Stimulated activated CD4-positive, alpha-beta T cell treated with anti-CD3 and anti-CD28 coated beads, Interleukin-12 subunit alpha, Interleukin-12 subunit beta, amount 100 ng/mL, for 24 hours (primary cell): ENCODE measurements at places on chromosomes 2 and 18.

- DNase-seq, result no peak
These were observed 46.1 kb downstream of the SPATS2L start for GRCh38 chr2:200352636-200353035.

DNA sequence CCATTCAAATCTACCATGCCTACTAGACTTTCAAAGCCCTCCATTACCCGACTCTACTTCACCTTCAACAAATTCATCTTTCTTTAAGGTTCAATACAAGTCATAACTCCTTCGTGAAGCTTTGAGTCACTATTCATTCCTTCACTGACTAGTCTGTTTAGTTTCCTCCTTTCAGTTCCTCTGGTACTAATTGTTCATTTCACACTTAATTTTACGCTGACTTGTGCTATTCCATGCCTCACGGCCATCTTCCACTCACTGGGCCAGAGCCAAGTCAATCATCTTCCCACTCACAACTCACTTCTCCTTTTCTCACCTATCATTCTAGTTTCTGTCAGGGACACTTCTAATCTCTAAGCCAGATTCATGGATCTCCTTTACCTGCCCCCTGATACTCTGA is 136.2 kb downstream of the MTX2 start:
- no peak for DNase-seq

GRCh38 chr2:24937236-24937635 is 17.2 kb upstream of the ADCY3 start:
- DNase-seq, result no peak

- no peak for DNase-seq
These were observed 32.0 kb upstream of the CAB39 start for GRCh38 chr2:230680463-230681170.

- no peak for DNase-seq
These were observed 7.8 kb upstream of the FZD7 start for GRCh38 chr2:202025816-202026215.

DNA sequence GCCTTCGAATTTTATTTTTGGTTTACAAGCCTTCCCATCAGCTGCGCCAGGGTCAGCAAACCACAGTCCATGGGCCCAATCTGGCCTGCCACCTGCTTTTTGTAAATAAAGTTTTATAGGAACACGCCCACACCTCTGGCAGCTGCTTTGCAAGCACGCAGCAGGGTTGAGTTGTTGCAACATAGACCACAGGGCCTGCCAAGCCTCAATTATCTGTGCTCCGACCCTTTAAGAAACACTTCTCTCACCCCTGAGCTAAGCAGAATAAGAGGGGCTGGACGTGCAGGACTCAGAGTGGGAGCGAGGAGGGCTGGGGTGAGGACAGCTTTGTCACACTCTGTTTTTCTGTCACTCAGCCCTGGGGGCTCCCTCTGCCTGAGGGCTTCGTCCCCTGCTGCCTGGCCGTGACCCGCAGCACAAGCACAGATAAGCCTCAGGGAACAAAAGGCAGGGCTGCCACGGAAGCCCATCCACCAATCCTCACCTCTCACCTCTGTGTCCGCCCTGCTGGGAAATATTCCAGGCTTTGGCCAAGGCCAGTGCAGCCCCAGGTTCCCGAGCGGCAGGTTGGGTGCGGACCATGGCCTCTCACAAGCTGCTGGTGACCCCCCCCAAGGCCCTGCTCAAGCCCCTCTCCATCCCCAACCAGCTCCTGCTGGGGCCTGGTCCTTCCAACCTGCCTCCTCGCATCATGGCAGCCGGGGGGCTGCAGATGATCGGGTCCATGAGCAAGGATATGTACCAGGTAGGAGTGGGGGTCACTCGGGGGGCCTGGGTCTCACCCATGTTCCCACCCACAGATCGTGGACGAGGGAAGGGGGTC is at the start of gene AGXT:
Gene AGXT (plus strand): TSS at position 539 of the 823 bp plus-strand sequence. CDS start 42 bp downstream, at position 581.
- no peak for DNase-seq

- DNase-seq, result no peak
These were observed 496.9 kb upstream of the TNP1 start for GRCh38 chr2:217356781-217357180.

GRCh38 chr2:203789618-203790017 is 78.0 kb upstream of the CTLA4 start:
- no peak for DNase-seq

DNA sequence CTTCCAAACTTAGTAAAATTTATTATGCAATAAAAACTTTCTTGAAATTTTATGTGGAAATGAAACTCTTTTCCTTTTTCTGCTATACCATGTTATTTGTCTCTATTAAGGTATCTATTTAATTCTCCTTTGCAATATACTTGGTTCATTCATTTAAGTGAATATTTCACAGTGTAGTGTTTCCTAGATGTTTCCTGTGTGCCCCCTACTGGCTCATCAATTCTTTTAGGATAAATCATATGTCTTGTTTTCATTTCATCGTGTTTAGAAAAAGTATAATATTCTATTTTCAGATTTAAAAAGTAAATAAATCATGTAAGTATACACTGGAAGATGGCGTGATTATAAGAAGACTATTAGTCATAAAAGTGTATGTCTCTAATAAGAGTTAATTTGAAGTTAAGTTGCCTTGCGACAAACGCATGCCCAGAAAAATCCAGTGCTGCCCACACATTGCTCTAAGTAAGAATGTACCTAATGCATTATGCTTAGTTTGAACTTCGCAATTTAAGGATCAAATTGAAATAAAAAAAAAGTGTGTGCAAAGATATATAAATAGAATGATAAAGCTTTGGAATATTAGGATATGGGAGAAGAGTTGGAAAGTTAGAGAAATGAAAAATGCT is 525.4 kb downstream of the KCNJ3 start:
- DNase-seq, result no peak

DNA sequence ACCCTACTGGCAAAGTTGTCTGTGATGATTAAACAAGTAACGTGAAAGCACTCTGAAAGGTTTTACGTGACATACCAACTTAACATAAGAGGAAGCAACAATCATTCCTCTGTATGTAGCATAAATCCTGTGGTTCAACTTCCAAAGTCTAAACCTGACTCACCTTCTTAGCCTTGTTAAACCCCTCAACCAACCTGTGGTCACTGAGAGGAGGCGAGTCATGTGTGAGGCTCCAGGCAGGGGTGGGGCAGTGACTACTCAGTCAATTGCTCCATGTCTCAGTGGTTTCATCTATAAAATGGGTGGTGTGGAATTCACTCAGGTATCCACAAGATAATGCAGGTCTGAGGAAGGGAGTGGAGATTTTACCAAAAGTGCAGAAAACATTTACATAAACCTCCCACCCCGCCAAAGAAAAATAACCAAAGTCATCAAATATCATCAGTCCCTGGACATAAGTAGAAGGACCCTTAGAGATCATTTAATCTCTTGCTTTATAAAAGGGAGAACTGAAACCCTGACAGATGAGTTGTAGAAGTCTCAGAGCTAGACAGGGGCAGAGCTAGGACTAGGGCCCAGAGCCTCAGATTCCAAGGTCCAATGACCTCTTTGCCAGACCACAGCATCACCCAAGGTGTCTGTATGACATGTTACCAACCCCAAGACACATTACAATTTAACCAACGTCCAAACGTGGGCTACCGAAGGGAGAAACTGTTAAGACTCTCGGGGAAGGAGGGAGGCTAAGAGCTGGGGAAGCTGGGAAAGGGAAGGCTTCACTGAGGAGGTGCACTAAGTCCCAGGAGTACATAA is 3.7 kb upstream of the PCBP1 start:
- peak; percentile 56 for DNase-seq

- DNase-seq, result no peak
These were observed 5.2 kb upstream of the RMC1 start for GRCh38 chr18:23498117-23498516.
